AG09319 (cell line): ENCODE measurements at places on chromosomes 13 and 19.

- no peak for DNase-seq
These were observed 1.9 kb downstream of the C2CD4C start for GRCh38 chr19:406971-407510.

DNA sequence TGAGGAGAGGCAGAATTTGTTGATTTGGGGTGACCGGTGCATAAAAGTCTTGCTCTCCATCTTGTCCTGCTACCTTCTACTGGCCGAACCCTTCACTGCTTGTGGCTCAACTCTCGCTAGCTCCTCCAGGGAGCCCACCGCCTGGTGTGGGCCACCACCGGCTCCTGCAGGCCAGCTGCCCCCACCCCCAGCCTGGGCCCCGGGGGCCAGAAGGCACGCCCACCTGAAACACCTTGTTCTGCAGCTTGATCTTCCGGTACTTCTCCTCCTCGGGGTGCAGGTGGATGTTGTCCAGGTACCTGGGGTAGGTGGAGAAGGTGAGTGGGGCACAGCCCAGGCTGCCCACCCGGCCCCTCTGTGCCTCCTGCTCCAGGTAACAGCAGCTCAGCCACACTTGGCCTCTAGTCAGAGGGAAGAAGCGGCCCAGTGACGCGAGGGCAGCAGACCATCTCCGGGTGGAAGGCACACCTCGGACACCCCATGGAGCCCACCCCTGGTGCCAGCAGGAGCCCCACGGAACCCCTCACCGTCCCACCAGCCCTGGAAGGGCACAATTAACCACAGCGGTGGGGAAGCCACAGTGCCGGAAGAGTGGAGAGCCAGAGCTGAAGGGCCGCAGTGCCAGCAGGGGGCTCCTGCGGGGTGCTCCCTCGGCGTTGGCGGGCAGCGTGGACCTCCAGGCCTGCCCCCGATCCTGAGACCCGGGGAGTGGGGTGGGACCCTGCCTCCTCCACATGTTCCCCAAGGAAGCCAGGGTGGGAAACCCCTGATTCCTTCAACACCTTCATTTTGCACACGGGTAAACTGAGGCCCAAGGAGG, 10.1 kb downstream of the UBXN6 start:
- no peak for DNase-seq

DNA sequence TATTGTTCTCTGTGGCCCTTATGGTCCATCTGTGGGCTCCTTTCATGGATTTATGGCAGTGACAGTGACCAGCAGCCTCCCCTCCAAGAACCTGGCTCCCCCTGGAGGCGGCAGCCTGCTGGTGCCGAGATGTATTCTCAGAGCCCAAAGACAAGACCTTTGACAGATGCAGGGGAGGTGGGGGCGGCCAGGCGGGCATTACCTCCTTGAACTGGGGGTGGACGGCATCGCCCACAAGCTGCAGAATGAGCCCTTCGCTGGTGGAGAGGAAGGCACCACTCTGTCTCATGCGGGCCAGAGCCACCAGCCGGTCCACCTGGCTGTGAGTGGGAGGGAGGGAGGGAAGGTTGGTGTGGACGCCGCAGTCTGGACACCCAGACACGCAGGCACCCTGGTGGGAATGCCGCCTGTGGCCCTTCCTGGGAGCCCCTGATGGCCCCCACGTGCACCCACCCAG, 6.6 kb downstream of the ISOC2 start:
- DNase-seq: no peak

- DNase-seq: no peak
These were observed 21.2 kb upstream of the TOMM40 start for GRCh38 chr19:44869733-44870470.

- DNase-seq: no peak
These were observed 31.6 kb upstream of the MATK start for GRCh38 chr19:3817761-3818160.

- DNase-seq: no peak
These were observed 63.1 kb downstream of the CEBPG start for GRCh38 chr19:33436360-33437345.

- no peak for DNase-seq
These were observed 645 bp downstream of the GRIN3B start for GRCh38 chr19:1000591-1001537.

DNA sequence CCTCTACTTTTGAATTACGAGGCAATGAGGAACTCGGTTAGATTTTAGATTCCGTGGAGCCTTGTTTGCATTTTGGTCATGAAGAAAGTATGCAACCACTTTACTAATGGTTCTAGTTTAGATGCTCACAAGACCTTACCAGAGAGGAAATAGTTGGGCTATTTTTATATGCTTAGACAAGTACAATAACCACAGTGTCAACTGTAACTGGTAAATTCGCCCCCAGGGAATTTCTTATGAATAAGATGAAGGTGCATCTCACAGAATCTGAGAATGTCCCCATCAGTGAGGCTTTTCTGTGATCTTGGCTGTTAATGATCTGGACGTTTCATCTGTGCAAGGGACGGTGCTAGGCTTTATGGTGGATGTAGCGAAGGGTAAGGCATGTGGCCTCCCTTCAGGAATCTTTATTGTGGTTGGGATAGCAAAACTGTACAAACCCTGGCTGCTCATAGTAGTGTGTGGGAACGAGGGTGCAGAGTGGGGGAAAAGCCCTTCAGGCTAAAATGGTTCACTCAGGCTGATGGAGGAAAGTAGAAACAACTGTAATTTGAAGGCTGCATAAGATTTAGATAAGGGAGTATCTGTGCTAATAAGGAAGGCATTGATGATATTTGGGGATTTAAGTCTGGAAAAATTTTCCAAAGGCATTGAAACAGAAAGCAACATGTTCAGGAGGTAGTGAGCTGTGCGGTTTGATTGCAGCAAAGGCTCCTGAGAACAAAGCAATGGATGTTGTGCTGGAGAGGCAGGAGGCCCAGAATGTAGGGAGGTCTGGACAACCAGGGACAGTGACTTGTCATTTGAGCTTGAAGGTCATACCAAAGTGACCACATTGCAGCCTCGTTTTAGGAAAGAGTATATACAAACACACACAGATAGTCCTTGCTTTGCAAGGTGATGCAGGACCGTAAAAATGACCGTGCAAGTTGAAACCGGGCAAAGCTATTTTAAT, 28.4 kb downstream of the UBAC2 start:
- no peak for DNase-seq

DNA sequence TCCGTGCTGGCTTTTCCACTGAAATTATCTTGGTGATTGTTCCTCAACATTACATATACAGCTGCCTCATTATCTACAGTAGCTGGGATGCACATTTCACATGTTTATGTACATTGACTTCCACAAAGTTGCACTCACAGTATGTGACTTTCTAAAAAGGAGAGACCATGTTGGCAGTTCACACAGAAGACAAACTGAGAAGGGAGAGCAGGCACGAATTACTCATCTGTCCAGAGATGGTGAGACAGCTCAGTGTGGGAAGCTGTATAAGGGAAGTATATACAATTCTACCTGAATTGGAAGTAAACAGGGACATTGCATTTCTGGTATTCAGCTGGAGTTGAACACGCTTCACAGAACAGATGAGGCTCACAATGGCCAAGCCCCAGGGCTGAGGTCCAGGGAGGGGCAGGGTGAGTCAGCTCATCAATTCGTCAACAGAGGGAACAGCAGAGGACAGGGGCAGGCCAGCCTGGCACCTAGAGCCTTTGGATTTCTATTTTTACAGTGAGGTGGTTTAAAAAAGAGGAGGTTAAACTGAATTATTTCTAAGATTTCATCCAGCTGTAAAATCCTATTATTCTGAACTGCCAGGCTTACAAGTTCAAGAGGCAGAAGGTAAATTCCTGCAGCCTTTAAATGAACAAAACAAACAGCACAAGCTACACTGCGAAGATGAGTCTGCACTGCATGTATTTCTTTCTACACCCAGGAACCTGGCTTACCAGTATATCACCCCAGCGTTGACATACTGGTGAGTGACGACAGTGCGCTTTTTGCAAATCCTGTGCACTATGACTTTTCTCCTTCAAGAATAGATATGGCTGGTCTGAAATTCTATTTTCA, 9.8 kb downstream of the PARP4 start:
- DNase-seq: no peak

- no peak for DNase-seq
These were observed 10.9 kb downstream of the NCR1 start for GRCh38 chr19:54916822-54917221.

DNA sequence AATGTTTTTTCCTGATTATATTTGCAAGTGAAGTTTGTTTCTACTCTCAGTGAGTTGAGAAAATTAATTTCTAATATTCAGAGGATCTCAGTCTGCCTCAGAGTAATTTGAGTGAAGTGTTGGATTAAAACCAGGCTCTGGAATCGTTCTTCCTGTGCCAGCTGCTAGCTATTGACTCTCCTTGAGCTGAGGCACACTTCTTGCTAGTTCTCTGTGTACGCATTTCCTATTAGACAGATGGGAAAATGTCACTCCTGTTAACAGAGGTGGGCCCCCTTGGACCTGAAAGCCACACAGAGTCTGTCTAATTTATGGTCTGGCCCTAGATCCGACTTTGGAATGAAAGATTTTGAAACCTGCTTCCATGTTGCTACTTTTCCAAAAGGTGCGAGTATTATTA, 107.6 kb upstream of the RNF113B start:
- no peak for DNase-seq

DNA sequence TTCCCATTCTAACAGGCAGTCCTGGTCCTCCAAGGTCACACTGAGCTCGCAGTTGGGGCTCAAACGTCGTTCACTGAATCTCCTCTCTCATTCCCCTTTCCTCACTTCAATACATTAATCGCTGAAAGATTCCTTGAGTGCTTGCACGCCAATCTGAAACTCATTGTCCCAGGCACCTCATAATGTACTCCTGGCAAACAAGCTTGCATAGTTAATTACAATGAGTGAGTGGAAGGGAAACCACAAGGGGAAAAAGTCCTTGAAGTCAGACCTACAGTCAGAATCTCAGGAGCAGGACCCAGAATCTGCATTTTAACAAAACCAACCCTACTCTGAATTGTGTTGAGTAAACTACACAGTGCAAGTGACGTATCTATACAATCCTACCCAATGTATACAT, 86.9 kb downstream of the CRYL1 start:
- no peak for DNase-seq

GRCh38 chr13:97371486-97372109, 62.4 kb upstream of the RAP2A start:
- DNase-seq: no peak

DNA sequence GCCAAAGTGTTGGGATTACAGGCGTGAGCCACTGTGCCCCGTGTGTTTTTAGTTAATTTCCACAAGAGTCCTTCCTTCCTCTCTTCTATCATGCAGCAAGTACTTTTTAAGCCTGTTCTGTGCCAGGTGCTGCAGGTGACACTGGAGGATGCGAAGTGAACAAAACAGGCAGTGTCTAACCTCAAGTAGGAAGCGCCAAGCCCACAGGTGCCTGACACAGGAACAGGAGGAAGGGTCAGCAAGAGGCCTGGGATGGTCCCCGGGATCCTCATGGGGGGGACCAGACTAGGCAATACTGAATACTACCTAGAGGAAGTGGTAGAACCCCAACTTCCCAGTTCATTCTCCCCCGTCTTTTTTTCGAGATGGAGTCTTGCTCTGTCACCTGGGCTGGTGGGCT, 1.8 kb upstream of the CALR start:
- DNase-seq: no peak

- no peak for DNase-seq
These were observed 130.8 kb downstream of the KLF12 start for GRCh38 chr13:74003374-74003773.

GRCh38 chr19:1469255-1470054, 9.6 kb downstream of the C19orf25 start:
- DNase-seq: no peak

GRCh38 chr13:61700620-61701019, 285.0 kb upstream of the PCDH20 start:
- DNase-seq: no peak

- DNase-seq: no peak
These were observed 519 bp downstream of the ZNF551 start for GRCh38 chr19:57682226-57682766.

- DNase-seq: no peak
These were observed 33.2 kb downstream of the DPF1 start for GRCh38 chr19:38190793-38191192.

GRCh38 chr13:32956595-32956933, 59.7 kb upstream of the KL start:
- no peak for DNase-seq

- DNase-seq: no peak
These were observed 25.0 kb upstream of the OR1M1 start for GRCh38 chr19:9061879-9062278.

DNA sequence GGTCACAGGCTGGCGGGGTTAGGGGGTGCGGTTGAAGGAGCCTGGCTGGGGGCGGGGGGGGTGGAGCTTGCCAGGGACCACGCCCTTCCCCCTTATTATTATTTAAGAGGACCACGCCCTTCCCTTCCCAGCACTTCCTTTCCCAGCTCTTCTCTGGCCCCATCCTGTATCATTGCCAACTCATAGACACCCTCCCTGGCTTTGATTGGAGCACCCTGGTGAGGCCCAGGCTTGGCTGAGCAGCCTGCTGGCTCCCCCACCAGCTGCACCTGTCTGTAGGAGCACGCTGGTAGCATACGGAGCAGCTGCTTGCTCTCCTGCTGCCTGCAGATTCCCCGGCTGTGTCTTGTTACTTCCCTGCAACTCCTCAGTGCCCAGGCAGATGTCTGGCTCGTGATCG, 62.5 kb upstream of the PDX1 start:
- no peak for DNase-seq

DNA sequence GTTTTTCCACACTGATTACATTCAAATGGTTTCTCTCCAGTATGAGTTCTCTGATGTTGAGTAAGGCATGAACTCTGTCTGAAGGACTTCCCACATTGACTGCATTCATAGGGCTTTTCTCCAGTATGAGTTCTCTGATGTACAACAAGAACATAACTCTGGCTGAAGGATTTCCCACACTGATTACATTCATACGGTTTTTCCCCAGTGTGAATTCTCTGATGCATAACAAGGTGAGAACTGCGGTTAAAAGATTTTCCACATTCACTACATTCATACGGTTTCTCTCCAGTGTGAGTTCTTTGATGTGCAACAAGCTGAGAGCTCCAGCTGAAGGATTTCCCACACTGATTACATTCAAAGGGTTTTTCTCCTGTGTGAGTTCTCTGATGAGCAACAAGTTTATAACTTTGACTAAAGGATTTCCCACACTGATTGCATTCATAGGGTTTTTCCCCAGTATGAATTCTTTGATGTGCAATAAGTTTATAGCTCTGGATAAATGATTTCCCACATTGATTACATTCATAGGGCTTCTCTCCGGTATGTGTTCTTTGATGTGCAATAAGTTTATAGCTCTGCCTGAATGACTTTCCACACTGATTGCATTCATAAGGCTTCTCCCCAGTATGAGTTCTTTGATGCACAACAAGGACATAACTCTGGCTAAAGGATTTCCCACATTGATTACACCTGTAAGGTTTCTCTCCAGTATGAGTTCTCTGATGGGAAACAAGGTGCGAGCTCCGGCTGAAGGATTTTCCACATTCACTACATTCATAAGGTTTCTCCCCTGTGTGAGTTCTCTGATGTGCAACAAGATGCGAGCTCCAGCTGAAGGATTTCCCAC, 23.5 kb downstream of the ZNF180 start:
- DNase-seq: no peak
